Omental fat pad (tissue), 4 donors: ENCODE measurements at places on chromosomes 4 and X. TPM values are rescaled to one million over a fixed set of nuclear protein-coding genes. Genes with fewer than 3 reads are reported as not detected.

DNA sequence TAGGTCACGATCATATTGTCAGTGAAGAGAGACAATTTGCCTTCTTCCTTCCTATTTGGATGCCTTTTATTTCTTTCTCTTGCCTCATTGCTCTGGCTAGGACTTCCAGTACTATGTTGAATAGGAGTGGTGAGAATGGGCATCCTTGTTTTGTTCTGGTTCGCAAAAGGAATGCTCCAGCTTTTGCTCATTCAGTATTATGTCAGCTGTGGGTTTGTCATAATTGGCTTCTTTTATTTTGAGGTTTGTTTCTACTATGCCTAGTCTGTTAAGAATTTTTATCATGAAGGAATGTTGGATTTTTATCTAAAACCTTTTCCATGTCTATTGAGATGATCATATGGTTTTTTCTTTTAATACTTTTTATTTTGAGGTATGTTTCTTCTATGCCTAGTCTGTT, 152.3 kb upstream of the MAD2L1 start:
- no peak for DNase-seq

- no peak for DNase-seq
Measured at GRCh38 chr4:148530114-148530513, 87.9 kb upstream of the NR3C2 start.

GRCh38 chr4:165343353-165344191, 16.1 kb downstream of the MSMO1 start:
- no peak for DNase-seq

DNA sequence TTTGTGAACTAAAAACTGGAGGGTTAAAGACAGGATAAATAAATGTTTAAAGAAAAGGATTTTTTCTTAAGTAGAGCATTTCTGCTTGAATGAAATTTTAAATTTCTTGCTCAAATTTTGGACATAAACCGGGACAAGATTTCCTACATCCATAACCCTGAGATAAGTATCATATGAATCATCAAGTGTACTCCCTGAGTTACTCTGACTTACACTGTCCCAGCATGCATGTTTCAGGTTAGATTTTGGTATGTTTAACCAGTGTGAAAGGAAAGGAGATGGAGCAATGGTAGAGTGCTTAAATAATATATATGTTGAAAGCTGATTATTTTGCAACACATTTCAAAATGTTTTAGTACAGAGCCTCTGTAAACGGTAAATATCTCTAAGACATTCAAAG, 175.2 kb downstream of the ADGRL3 start:
- DNase-seq: no peak

The NHS gene
- total RNA-seq: 8.4 TPM
